ENCODE measurements at places on chromosomes 3 and 15.
A peak's percentile ranks its signal among the peaks of the same experiment; 100 is the strongest.

DNA sequence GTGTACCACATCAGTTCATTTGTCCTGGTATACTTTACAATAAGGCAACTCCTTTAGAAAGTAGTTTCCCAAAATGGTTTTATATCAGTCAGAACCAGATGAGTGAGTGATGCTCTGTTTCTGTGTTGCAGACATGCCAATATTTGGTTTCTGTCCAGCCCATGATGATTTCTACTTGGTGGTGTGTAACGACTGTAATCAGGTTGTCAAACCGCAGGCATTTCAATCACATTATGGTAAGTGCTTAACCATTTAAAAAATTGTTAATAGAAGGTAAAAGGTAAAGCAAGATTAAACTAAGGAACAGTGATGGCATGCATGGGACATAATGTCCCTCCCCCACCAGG lies 40.0 kb upstream of the SCAANT1 start:
- no peak for DNase-seq

DNA sequence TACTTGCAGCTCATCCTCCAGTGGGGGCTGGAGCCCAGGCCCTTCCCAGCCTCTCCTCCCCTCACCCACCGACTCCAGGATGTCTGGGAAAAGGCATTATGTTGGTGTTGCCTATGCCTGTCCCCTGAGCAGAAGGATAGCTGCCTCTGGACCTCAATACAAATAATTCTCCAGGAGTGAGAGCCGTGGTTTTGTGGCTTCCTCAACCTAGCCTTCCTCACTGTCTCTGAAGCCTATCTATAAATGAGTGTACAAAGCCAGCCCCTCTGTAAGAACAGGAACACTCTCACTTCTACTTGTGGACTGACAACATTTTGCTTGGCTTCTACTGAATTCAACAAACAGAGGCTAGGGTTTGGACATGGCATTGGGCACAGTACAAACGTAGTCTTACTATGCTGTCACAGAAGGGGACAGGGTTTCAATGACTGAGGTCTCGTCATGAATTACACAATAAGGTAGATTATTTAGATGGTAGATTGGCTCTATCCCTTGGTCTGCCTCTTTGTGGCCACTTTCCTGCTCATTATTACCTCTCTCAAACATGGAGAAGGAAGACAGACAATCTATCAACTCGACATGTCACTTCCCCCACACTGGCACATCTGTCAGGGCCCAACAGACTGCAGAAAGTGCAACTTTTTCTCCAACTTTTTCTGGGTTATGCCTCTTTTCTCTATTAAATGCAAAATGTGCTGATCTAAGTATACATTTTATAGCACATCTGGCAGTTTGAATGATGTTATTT lies 82.8 kb upstream of the MEX3B start:
- DNase-seq: peak; percentile 17

DNA sequence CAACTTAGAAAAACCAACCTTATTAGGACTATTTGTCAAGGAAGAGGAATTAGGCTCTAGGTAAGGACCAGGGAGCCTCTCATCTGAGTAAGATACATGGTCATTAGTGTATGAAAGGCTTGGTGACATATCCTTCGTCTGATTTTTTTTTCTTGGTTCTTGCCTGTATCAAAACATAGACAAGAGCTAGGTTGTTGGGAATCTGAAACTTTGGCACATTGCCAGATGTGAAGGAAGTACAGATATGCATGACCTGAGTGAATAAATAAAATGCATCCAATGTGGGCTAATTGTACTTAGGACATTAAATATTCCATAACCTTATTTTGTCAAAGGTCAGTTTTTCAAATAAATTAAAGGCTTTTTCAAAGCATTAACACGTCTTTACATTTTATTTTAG lies 151.8 kb downstream of the SYNPR start:
- DNase-seq: no peak

DNA sequence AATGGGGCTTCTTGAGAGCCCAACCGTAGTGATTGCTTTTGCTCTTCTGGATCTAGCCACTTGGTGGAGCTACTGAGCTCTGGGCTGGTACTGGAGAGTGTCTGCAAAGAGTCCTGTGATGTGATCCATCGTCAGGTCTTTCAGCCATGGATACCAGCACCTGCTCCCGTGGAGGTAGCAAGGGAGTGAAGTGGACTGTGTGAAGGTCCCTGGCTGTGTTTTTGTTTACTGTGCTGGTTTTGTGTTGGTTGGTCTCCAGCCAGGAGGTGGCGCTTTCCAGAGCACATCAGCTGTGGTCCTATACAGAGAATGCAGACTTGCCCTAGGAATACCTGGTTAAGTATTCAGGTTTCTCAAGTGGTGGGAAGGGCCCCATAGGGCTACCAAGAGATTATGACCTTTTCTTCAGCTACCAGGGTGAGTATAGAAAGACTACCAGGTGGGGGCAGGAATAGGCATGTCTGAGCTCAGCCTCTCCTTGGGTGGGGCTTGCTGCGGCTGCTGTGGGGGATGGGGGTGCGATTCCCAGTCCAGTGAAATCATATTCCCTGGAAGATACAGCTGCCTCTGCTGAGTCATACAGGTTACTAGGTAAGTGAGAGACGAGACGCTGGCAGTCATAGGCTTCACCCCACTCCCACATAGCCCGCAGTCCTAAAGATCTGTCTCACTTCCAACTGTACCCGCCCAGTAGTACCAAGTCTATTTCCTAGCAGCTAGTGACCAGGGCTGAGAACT lies 733.7 kb downstream of the ZNF385D start:
- no peak for DNase-seq

DNA sequence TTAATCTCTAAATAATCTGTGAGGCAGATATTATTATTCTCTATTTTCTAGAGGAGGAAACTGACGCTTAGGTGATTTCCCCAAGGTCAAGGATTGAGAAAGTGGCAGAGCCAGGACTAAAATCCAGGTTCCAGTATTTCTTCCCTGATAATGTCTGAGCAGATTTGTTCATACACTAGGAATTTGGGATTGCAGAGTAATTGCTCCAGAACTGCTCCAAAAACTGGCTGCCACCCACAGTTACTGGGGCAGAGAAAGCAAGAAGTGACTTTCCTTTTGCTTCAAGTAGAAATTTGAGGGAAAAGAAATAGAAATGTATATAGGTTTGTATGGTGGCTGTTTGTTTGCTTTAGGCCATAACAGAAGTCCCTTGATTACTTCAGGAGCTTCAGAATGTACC lies 60.6 kb downstream of the SLC12A8 start:
- no peak for DNase-seq

GRCh38 chr3:128167646-128167972 lies 14.3 kb downstream of the EEFSEC start:
- no peak for DNase-seq

DNA sequence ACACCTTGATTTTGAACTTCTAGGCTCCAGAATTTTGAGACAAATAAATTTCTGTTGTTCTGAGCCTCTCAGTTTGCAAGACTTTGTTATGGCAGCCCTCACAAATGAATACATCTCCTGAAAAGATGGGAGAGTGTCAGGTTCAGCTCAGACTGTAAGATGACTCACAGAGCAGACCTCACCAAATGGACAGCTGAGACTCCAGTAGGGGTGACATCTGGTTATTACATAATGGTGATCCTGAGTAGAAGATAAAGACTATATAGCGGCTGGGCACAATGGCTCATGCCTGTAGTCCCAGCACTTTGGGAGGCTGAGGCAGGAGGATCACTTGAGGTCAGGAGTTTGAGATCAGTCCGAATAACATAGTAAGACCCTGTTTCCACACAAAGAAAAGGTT lies 26.2 kb upstream of the MTMR14 start:
- no peak for DNase-seq

DNA sequence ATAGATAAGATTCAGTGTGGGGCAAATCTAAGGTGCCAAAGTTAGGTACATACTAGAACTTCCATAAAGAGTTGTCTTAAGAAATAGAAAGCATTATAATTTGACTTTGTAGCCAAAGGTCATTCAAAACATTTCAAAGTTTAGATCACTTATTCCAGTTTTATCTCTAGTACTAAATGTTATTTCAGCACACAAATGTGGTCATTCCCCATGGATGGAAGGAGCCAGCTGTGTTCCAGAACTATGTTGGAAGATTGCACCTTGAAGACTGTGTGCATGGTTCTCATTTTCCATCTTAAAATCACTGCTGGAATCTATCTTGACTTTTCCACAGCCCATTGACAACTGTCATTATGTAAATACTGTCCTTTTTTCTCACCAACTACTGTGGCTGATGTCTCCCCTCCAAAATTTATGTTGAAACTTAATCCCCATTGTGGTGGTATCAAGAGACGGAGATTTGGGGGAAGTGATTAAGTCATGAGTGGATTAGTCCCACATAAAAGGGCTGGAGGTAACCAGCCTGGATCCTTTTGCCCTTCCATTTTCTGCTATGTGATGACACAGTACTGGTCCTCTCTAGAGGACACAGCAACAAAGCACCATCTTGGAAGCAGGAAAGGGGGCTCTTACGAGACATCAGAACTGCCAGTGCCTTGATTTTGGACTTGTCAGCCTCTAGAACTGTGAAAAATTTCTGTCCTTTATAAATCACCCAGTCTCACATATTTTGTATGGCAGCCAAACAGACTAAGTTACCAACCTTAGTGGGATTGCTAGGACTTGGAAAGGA lies 24.0 kb downstream of the TGFBR2 start:
- no peak for DNase-seq
